ENCODE measurements at places on chromosomes 2 and 18.

GRCh38 chr2:17621781-17622180 lies 81.3 kb downstream of the VSNL1 start:
- DNase-seq: peak; percentile 43

DNA sequence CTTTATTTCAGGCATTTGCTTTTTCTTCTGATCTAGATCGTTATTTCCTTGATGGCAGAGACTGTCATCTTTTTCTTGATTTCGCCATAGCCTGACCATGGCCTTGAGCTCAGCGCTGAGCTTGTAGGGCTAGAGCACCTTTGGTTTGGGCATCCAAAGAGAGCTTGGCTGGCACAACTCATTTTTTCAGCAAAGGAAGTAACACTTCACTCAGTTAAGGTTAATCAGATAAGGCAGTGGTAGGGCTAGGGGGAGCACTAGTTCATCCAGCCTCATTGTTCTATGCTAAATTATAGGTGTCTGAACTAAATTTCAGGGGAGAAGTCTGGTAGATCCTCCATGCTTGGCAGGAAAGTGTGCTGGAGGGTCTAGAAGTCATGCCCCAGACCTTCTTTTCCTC lies 125.0 kb downstream of the SETBP1 start:
- DNase-seq: no peak

GRCh38 chr2:96325041-96325883 lies at the start of gene ITPRIPL1:
ITPRIPL1 (plus strand) TSS chr2:96325317; CDS start chr2:96325840, 523 bp downstream.
- DNase-seq: peak; percentile 51

- DNase-seq: no peak
Observed at GRCh38 chr2:81876624-81877023, 1572.1 kb upstream of the LRRTM1 start.

GRCh38 chr2:104889291-104889959 lies 35.5 kb downstream of the POU3F3 start:
- no peak for DNase-seq

- DNase-seq: no peak
Observed at GRCh38 chr2:218024871-218025270, 22.1 kb upstream of the TNS1 start.

- peak; percentile 67 for DNase-seq
Observed at GRCh38 chr2:230411570-230412370, 4.2 kb upstream of the SP100 start.

GRCh38 chr2:45011121-45011520 lies 1.9 kb upstream of the SIX2 start:
- no peak for DNase-seq

DNA sequence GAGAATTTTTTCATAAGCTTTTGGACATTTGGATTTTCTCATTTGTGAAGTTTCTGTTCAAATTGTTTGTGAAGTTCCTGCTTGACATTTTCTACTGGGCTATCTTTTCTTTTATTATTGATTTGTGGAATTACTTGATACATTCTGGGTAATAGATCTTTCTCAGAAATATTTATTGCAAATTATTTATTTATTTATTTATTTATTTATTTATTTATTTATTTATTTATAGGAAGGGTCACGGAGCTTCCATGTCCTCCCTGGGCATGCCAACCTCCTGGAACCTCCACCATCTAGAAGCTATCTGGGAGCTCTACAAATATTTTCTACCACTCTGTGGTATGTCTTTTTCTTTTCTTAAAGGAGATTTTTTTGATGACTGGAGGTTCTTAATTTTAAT lies 25.7 kb upstream of the SERPINB7 start:
- no peak for DNase-seq

GRCh38 chr2:154700136-154700535 lies 1.6 kb downstream of the KCNJ3 start:
- DNase-seq: no peak

All from foreskin fibroblast (primary cell).